CD4-positive, CD25-positive, alpha-beta regulatory T cell (primary cell): ENCODE measurements at places on chromosomes 7 and 10. TPM values are rescaled to one million over a fixed set of nuclear protein-coding genes. Genes with fewer than 3 reads are reported as not detected.

- no peak for DNase-seq
Measured at GRCh38 chr10:120511165-120511564, 54.1 kb downstream of the PLPP4 start.

- no peak for DNase-seq
Measured at GRCh38 chr10:124701435-124701834, 42.7 kb downstream of the FAM53B start.

DNA sequence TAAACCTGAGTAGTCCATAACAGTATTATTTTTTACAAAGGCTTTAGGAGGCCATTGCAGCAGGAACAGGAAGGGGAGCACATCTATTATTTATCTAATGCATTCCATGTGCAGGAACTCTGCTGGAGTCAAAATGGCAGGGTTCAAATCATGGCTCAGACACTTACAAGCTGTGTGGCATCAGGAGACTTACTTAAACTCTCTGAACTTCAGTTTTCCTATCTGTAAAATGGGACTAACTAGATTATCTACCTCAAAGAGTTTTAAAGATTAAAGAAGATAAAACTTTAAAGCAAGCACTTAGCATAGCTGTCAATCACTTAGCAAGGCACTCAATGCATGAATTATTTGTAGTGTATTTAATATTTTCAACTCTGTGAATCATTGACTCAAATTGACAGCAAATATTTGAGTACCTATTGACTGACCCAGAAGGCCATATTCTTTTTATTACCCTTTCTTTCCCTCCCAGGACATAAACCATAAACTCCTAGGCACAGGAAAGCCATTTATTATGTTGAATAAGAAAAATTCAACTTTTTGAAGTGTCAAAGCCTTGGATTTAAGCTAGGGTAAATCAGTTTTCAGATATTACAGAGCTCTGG lies 115.8 kb upstream of the FAM204A start:
- DNase-seq, result no peak

DNA sequence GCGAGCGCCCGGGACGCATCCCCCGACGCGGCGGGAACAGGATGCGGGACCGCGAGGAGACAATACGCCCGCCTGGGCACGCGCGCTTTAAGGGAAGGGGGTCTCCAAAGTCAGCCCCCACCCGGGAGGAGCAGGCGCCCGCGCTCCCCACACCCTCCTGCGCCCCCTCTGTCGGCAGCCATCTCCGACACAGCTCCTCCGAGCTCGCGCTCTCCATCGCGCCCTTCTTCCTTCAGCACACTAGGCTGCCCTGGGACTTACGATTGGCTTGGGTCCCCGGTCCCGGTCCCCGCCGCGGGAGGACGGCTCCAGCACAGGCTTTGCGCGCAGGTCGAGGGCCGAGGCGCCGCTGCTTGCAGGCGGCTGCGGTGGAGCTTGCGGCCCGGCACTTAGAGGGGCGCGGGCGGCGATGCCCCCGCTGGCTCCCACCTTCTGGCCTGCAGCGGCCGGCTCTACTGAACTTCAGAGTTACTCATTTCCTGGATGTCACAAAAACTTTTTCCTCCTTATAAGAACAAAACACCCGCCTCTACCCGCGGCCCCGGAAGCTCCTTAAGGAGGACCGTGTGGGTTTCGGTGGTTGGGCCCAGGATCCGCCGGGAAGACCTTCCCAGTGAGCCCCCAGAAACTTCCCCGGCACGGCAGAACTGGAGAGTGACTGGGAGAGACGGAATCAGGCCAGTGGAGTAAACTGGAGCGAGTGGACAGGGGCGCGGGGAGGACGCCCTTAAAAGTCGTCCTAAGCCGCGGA lies at the start of gene ITPRIP:
ITPRIP (minus strand) TSS at position 481 of the 751 bp plus-strand sequence. CDS start 22,414 bp downstream, outside the sequence.
- peak; percentile 87 for DNase-seq

DNA sequence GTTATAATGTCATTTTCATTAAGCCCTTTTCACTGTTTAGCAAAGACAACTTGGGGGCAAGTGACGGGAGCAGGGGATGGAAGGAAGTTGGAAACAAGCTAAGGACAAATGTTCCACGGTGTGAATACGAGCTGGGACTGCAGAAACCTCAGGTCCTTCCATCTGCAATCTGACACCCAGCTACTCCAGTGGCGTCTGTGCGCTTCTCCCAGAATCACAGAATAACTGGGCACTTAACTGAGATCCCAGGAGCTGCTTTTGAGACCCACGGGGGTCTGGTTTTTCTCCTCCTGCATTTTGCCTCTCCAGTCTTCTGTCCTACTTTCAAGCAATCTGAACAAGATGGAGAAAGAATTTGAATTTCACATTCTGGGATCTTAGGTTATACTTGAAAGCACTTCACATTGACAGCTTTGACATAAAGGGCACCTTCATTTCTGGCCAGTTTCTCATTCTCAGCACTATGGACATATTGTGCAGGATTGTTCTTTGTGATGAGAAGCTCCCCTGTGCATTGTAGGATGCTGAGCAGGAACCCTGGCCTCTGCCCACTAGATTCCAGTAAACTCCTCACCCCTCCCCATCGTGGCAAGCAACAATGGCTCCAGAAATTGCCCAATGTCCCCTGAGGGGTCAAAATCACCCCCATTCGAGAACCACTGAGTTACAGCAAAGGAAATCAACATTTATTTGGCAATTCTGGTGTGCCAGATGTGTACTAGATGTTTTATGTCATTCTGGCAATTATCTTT lies 194.1 kb downstream of the CACNB2 start:
- no peak for DNase-seq

DNA sequence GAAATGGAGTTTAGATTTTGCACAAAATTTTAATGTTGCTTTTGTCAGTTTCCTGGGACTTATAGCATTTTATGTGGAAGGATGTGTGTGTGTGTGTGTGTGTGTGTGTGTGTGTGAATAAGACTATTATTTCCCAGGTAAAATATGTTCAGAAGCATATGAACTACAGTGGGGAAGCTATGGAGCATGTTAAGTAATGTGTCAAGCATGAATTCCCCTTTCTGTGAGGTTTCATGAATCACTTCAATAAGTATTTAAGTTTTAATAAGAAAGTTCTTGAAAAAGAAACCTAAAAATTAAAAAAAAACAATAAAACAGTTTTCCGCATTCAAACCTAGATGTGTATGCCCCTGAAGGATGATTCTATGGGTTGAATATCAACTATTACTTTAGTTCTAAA lies 693 bp downstream of the CREB5 start:
- no peak for DNase-seq

GRCh38 chr7:90119178-90119971 lies 34.9 kb upstream of the STEAP1 start:
- DNase-seq, result no peak

- DNase-seq, result no peak
Measured at GRCh38 chr7:99788554-99788953, 4.6 kb upstream of the CYP3A4 start.

GRCh38 chr10:6918305-6918704 lies 338.2 kb upstream of the PRKCQ start:
- DNase-seq, result peak; percentile 48

The BICC1 gene
- total RNA-seq, result 0.20 TPM

The RAMP3 gene
- total RNA-seq, result not detected

The ADCY1 gene
- not detected for total RNA-seq

The CPA2 gene
- total RNA-seq, result not detected
